ENCODE measurements at places on chromosomes 3 and 15. TPM values are rescaled to one million over a fixed set of nuclear protein-coding genes. Genes with fewer than 3 reads are reported as not detected.

Gene CFAP100
- not detected for total RNA-seq

GRCh38 chr3:189914799-189915198 lies 205.9 kb downstream of the P3H2 start:
- DNase-seq = peak; percentile 84

Gene GRM7
- total RNA-seq = not detected

- no peak for DNase-seq
These were observed 262.3 kb upstream of the RASGRP1 start for GRCh38 chr15:38826880-38827279.

GRCh38 chr3:71816767-71817156 lies 31.8 kb upstream of the PROK2 start:
- DNase-seq = no peak

DNA sequence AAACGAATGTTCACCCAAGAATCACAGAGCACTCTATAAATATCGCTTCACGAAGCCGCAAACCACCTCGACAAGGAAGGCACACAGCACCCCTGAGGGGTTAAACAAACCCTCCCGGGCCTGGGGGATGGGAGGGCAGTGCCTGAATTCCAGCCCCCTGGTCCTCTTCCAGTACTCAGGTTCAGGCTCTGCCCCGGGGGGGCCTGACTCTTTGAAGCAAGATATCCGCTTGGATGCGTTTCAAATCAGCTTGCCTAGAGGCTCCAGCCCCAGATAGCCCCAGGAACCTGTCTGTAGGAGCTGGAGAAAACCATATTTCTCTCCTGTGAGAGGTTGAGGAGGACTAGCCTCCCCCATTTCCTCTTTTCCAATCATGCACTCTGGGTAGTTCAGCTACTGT lies 194.7 kb downstream of the WNT5A start:
- DNase-seq = no peak

Gene ZMYND10
- total RNA-seq = 0.97 TPM

Gene GP9
- not detected for total RNA-seq

- peak; percentile 80 for DNase-seq
These were observed 530.2 kb downstream of the SOX2 start for GRCh38 chr3:182241766-182242488.

GRCh38 chr15:78432664-78433063 lies 5.4 kb upstream of the IREB2 start:
- no peak for DNase-seq

- DNase-seq = no peak
These were observed 2.1 kb downstream of the RIOX2 start for GRCh38 chr3:97970156-97970555.

DNA sequence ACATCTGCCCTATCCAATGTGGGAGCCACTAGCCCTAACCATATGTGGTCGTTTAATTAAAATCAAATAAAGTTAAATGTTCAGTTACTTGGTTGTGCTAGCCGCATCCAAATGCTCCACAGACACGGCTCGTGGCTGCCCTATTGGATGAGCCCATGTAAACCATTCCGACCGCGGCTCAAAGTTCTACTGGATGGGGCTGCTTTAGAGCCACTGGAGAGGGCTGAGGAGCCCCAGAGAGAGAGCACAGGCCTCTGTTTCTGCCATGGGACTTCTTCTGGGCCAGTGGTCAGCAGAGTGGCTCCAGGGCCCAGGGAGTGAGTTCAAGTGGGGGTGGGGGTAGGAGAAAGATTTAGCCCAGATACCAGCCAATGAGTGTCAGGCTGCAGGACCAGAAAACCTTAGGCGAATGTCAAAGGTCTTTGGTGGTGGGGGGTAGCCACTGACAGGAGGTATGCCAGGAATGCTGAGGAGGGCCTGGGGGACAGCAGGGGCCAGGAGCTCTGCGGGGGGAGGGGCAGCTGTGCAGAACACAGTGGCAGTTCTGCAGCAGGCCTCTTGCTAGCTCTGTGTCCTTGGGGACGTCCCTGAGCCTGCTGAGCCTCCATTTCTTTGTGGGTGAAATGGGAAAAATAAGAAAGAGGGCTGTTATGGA lies 30.1 kb downstream of the SPSB4 start:
- DNase-seq = no peak

- no peak for DNase-seq
These were observed 291.0 kb upstream of the TGFBR2 start for GRCh38 chr3:30315447-30315846.

DNA sequence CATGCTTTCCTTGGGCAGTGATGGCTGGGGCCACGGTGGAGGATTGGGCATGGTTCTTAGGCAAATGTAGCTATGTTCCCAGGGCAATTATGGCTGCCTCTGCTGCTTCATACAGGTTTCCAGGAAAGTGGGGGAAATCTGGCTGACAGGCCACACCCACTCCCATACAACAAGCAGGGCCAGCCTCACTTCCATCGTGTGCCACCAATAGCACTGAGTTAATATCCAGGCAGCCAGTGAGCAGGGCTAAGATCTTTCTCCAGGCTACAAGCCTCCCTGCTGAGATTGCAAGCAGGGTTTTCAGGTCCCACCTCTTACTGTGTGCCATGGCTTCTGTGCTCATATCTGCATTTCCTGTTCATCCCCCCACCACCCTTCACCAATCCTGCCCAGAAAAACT lies 1291.9 kb downstream of the SI start:
- no peak for DNase-seq

DNA sequence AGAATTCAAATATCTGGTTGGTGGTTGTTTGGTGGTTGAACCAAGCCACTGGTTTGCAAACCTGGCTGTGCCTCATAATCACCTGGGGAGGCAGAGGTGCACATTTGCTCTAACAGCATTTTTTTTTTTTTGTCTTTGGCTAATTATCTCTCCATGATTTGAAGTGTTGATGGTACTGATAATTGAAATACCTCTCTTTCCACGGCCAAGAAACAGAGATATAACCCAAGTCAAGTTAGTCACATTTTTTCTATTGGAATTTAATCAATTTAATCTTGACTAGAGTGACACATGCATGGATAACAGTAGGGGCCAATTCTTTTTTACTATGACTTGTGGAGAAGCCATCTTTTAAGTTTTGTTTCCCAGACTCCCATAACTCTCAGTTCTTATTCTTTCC lies 37.5 kb upstream of the SUCLG2 start:
- no peak for DNase-seq

- DNase-seq = peak; percentile 17
These were observed 40.1 kb downstream of the FBLN2 start for GRCh38 chr3:13588993-13589392.

Gene ENTPD3
- total RNA-seq = not detected

DNA sequence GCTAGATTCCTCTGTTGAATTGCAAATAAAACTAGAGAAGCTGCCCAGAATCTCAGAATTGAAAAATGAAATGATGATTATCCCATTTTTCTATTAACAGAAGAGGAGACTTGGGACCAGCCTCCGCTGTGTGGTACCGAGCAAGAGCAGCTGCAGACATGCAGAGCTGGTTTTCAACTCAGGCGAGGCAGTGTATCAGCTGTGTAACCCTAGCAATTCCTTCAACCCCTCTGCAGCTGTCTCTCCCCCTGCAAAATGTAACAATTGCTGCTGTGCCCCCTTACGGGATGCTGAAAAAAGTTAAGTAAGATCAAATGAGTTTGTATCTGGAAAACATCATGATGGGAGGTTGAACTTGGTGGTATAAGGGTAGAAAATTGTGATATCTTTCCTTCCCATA lies 98.5 kb upstream of the C3orf80 start:
- DNase-seq = no peak

GRCh38 chr15:39709941-39710340 lies 72.7 kb downstream of the FSIP1 start:
- no peak for DNase-seq

Gene OR5K2
- not detected for total RNA-seq

- no peak for DNase-seq
These were observed 72.5 kb downstream of the WWTR1 start for GRCh38 chr3:149585401-149585726.

DNA sequence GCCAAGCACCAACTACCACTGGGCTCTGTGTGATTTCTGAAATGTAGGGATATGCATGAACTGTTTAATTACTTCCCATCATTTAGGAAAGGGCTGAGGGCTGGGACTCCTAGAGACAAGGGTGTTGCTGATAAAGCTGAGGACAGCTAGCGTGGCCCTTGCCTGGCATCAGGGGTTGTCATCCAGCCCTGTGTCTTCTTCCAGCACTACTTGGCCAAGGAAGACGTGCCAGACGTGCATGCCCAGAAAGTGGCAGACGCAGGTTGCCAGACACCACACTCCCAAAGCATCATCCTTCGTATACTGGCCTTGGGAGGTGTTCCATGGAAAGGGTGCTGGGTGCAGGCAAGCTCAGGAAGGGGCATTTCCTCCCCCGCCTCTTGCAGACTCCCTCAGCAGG lies 64.8 kb downstream of the LRIG1 start:
- no peak for DNase-seq

DNA sequence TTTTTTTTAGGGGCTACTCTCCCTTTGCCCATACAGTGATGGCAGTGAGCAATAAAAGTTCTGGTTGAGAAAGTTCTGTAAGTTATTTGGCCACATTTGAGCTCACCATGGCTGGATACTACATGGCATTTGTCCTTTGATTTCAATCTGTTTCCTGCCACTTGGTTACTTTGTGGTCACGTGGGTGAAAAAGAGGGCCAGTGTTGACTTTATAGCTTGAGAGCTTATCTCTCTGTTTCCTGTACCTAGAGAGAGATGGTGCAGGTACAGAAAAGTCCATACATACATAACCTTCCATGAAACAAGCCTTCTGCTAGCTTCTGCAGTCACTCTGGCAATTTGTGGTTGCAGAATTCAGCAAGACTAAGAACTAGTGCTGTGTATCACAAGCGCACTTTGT lies 23.4 kb upstream of the MECOM start:
- no peak for DNase-seq

- no peak for DNase-seq
These were observed 56.5 kb downstream of the STT3B start for GRCh38 chr3:31589228-31589627.

- no peak for DNase-seq
These were observed 23.4 kb upstream of the GATM start for GRCh38 chr15:45401665-45402161.

Gene COMMD4
- 61.7 TPM for total RNA-seq

- DNase-seq = no peak
These were observed 199.1 kb downstream of the SI start for GRCh38 chr3:164879201-164879600.

GRCh38 chr15:62362608-62363007 lies 197.5 kb upstream of the C2CD4B start:
- DNase-seq = peak; percentile 68

- DNase-seq = no peak
These were observed 30.5 kb upstream of the SPATA12 start for GRCh38 chr3:57029924-57030323.

- DNase-seq = no peak
These were observed 29.7 kb downstream of the TNIK start for GRCh38 chr3:171430530-171430929.

- peak; percentile 88 for DNase-seq
These were observed 233.2 kb upstream of the TPM1 start for GRCh38 chr15:62809115-62809967.

DNA sequence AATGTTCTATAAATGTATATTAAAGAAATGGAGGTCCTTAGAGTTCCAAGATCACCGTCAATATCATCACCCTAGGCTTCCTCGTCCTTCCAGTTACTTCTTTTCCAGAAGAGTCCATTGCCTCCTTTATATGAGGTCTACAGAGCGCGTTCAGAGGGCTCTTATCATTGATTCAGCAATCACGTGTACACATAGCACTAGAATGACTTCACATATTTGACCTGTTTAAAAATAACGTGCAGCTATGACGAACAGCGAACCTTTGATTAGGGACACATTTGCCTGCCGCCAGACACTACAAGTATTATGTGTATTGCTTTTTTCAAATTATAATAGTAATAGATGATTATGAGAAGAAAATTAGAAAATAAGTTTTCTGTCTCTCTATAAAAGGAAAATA lies 26.0 kb downstream of the IGF1R start:
- peak; percentile 33 for DNase-seq

GRCh38 chr3:82274897-82275296 lies 513.5 kb upstream of the GBE1 start:
- no peak for DNase-seq

- DNase-seq = no peak
These were observed 73.0 kb upstream of the NEO1 start for GRCh38 chr15:72979308-72979707.

Gene SLC22A13
- total RNA-seq = 0.43 TPM

GRCh38 chr3:45638299-45639043 lies 43.9 kb downstream of the LIMD1 start:
- no peak for DNase-seq

Gene GABRB3
- total RNA-seq = 2.2 TPM

Gene LSAMP
- 0.64 TPM for total RNA-seq

DNA sequence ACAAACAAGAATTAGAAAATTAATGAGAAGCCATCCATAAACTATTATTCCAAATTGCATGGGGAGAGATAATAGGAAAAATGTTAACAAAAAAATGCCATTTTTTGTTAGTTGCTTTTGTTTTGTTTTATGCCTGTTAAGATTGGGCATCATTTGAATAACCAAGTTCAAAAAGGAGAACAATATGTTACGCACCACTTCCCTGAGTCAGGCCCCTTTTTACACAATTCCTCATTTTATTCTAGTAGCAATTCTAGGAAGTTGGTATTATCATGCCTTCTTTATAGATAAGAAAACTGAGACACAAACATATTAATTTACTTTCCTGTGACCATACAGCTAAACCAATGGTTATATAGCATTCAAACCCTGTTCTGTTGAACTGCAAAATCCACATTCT lies 736.9 kb upstream of the CCDC54 start:
- no peak for DNase-seq
